ENCODE measurements at places on chromosomes 13 and 19.
A peak's percentile ranks its signal among the peaks of the same experiment; 100 is the strongest.

GRCh38 chr13:80894917-80895316 is 554.0 kb upstream of the SPRY2 start:
- DNase-seq, result no peak

- DNase-seq, result no peak
These were observed 2800.4 kb downstream of the PCDH9 start for GRCh38 chr13:64429691-64430090.

DNA sequence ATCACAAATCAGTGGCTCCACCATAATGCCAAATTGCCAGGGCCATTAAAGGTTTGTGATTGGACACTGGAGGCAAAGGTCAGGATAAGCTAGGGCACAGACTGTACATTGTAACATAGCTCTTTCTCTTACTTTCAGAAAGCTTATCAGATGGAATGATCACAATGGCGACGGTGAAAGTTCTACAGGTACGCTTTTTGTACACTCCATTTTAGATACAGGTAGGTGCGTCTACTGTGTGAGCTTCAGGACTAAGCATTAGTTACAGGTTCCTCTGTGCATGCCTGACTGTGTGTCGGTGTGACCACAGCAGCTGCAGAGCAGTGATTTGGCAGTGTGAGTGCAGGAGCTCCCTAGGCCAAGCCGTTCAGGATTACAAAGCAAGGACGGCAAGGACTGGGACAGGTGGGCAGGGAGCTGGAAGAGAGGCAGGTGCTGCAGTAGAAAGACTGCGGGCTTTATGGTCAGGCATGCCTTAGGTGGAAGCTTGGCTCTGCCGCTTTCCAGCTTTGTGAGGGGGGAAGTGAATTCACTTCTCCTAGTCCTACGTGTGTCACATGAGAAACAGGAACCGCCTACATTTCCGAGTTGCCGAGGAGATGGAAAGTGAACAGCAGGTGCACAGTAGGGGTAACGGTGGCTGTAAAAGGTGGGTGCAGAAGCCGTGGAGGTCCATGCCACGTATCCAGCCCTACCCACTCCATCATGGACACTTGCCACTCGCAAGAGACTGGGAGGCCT is 49.6 kb downstream of the MRPL57 start:
- DNase-seq, result no peak

- DNase-seq, result no peak
These were observed 6.3 kb downstream of the TARM1 start for GRCh38 chr19:54074851-54075250.

- DNase-seq, result peak; percentile 20
These were observed 23.5 kb upstream of the LAIR1 start for GRCh38 chr19:54387991-54388801.

DNA sequence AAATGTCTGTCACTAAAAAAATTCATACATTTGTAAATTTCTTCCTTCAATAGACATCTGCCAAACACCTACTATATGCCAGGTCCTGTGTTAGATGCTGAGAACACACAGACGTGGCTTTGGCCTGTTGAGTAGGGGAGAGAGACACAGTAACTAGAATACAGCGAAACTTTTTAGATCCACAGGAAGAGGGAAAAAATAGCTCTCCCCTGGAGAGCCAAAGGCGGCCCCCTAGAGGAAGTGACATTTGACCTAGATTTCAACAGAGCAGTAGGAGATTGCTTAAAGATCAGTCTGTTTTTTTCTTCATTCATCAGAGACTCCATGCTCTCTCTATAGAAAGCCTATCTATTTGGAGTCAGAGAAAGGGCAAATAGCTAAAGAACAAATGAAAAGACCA is 11.3 kb downstream of the LCP1 start:
- DNase-seq, result peak; percentile 22

Measured in T-helper 17 cell (primary cell).